ENCODE measurements at places on chromosomes 16 and 17.

DNA sequence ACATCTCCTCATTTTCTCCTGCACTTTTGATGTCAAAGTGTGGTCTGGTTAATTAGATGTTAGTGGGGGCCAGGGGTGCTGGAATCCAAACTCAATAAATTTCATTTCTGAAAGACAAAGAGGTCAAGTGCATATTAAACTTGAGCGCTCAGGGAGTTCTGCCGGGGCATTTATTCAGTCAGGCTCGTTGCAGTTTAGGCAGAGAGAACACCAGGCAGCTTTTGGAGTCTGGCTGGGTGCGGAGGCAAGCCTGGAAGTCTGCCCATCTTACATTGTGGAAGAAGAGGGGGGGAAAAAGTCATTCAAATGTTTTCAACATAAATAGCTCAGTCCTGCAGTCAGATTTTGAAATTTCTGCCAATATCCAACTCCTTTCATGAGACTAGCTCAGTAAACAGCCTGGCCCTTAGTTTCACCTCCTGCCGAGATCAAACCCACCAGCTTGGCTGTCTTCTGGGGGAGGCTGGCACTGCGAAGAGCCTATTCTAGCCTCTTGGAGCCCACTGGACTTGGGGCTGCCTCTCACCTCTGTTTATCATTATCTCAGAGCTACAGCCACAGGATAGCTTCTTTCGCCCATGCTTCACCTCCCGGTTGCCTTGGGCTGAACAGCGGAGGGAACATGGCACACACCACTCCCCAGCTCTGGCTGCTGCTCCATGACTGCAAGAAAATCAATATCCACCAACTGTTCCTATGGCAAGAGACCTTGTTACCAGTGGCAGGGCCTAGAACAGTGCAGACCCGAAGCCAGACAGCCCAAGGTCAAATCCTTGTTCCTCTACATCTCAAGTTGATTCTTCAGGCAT lies 177.4 kb upstream of the CDH5 start:
- DNase-seq: no peak

DNA sequence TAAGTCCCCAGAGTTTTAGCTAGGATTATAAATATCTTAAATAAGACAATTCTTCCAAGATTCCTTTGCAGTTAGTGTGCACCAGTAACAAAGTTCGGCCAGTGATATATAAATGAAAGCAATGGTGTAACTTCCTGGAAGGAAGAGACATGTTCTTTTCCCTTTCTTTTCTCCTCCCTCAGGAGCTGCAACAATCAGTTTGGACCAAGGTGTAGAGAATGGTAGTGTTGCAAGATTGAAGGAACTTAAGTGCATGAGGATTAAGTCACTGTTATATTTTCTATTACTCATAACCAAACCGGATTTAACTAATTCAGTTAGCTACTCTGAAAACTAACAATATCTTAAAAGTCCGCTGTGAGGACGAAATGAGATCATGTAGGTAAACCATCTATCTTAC lies 68.9 kb upstream of the KCNJ16 start:
- no peak for DNase-seq

GRCh38 chr16:5024632-5025031 lies 9.1 kb downstream of the NAGPA start:
- no peak for DNase-seq

GRCh38 chr16:78509965-78510364 lies 410.5 kb downstream of the WWOX start:
- no peak for DNase-seq

GRCh38 chr17:34665150-34665806 lies 85.9 kb downstream of the TMEM132E start:
- peak; percentile 16 for DNase-seq

DNA sequence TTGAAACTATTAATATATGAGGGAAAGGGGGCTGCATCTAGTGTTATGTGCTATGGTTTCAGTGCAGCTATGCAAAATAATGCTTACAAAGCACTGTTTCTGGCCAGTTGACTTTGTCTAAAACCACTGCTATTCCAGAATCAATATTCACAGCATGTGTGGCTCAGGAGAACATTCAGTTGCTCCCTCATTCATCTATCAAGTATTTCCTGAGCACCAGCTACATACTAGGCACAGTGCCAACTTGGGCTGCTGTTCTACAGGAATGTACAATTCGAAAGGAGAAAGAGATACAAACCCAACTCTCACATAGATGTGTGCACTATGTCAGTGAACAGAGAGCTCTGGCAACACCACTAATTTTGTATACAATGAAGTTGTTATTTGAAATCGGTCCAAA lies 183.0 kb downstream of the PHKB start:
- no peak for DNase-seq

- no peak for DNase-seq
Measured at GRCh38 chr16:88732961-88733294, 26.6 kb downstream of the CTU2 start.

DNA sequence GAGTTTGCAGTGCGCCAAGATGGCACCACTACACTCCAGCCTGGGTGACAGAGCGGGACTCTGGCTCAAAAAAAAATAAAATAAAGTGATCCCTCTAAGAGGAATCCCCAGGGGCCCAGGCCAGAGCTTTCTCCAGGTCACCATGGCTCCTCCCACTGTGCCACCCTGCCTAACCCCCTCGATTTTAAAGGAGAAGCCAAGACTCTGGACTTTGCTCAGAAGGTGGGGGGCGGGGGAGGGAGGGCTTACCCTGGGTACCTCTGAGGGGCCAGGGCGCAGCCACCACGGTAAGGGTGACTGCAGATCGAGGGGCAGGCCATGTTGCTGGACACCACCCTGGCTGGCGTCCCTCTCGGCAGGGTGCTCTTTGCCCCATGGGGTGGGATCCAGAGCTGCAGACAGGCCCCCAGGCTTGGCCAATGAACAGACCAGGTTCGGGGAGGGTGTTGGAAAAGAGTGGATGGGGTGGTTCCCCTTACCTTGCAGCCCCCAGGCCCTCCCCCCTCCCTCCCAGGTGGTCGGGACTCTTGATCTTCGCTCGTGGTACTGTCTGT lies 455 bp upstream of the GRB7 start:
- DNase-seq: no peak

GRCh38 chr16:1466968-1467521 lies 7.8 kb downstream of the CLCN7 start:
- no peak for DNase-seq

- DNase-seq: no peak
Measured at GRCh38 chr17:52147872-52148271, 10.6 kb downstream of the CA10 start.

- DNase-seq: no peak
Measured at GRCh38 chr16:49342336-49343265, 31.0 kb upstream of the C16orf78 start.

GRCh38 chr16:89853306-89853993 lies 19.9 kb upstream of the TCF25 start:
- DNase-seq: no peak

DNA sequence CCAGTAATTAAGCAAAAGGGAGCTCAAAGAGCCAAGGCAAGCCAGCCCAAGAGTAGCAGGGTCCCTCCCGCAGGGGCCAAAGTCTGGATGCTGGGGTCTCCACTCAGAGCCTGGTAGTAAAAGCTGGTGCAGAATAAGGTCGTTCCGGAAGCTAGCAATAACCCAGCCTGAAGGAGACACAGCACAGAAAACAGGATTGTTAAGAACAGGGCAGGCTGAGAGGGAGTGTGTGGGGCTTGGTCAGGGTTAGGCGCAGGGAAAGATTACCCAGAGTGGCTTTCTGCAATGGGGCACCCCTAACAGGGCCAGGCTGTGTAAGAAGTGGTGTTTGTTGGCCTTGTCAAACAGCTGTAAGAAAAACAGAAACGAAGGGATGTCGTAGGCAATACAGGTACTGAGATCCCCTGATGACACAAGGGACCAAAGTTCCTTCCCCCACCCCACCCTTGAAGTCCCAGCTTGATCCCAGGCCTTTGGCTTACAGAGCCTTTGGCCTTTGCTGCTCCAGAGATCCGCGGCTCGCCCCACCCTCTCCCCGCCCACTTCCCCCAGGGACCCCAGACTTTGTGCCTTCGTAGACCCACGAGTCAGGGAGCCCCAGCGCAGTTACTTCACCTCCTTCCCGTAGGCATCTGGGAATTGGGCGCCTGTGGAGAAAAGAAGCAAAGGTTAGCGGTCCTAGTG lies 712 bp downstream of the TMEM256 start:
- no peak for DNase-seq

DNA sequence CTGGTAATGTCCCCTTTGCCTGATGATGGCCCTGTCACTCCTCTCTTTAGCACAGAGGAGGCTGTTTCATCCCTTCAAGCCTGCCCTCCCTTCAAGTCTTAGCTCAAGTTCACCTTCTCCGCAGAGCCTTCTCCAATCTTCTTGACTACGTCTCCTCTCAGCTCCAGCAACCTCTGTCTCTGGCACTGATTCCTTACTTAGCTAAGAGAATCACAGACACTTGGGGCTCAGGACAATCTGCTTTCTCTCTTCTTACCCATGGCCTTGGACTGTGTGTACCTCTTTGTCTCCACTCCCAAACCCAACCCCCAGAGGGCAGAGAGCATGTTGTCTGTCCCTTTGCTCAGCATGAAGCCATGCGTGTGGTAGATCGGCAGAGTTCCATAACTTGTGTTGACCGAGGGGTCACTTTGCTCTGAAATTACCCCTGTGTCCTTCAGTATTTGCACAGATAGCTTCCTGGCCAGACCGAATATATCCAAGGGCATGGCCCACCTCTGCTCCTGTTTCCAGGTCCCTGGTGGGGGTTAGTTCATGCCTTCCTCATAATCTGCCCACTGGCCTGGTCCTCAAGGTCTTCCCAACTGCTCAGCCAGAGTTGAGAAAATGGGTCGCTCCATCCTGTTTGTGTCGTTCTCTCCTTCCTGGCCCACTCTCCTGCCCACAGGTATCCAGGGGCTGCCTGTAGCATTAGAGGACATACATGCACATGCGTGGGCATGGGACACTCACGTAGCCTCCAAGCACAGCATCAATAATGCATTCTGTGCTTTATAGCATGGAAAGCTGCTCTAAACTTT lies 41.6 kb downstream of the MAPT start:
- DNase-seq: no peak

- peak; percentile 51 for DNase-seq
Measured at GRCh38 chr17:48011405-48012150, 26.0 kb downstream of the COPZ2 start.

- DNase-seq: no peak
Measured at GRCh38 chr17:48722201-48722907, at the start of gene PRAC1. Gene PRAC1, minus strand, starts transcription at chr17:48722518. Its CDS starts 126 bp downstream, at chr17:48722392.

DNA sequence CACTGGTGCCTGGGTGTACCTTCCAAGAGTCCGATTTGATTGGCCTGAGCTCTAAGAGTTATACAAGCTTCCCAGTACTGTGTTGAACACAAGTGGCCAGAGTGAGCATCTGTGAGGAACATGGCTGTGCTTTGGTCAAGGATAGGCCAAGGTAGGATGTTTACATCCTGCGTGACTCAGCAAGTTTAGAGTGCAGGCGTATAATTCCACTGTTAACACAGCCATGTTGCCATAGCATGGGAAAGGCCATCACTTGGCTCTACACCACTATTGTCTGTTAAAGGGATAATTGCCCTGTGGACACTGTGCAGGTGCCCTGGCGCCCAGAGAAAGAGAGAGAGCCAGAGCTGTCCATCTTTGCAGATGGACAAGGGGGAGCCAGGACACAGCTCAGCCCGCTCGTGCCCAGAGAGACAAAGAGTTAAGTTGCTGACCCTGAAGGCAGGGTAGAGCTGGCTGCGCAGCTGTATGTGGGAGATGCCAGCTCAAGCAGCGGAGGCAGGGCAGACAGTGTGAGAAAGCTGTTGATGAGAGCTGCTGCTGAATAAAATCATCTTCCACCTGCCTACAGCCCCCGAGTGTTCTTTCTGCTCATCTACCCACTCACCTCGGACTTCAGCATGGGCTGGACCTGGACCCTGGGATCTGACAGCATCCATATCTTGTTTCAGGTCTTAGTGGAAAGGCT lies 11.7 kb downstream of the CFAP52 start:
- DNase-seq: no peak

DNA sequence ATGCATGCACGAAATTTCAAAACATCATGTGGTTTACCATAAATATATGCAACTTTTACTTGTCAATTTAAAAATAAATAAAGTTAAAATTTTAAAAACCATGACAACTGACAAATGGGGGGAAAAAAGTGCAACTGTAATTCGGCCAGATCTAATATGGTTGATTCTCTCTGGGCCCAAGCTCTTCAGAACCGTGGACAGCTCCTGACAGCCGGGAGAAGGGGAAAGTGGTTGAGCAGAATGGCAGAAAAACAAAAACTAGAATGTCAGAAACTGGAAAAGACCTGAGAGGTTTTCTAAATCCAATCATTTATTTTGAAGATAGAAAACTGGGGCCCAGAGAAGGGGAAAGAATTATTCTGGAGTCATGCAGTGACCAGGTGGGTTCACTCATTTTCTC lies 126.6 kb downstream of the TMEM132E start:
- DNase-seq: no peak

- DNase-seq: no peak
Measured at GRCh38 chr17:65261682-65262636, 124.8 kb downstream of the RGS9 start.
